ENCODE measurements at places on chromosomes 2 and 18. TPM values are rescaled to one million over a fixed set of nuclear protein-coding genes. Genes with fewer than 3 reads are reported as not detected.

DNA sequence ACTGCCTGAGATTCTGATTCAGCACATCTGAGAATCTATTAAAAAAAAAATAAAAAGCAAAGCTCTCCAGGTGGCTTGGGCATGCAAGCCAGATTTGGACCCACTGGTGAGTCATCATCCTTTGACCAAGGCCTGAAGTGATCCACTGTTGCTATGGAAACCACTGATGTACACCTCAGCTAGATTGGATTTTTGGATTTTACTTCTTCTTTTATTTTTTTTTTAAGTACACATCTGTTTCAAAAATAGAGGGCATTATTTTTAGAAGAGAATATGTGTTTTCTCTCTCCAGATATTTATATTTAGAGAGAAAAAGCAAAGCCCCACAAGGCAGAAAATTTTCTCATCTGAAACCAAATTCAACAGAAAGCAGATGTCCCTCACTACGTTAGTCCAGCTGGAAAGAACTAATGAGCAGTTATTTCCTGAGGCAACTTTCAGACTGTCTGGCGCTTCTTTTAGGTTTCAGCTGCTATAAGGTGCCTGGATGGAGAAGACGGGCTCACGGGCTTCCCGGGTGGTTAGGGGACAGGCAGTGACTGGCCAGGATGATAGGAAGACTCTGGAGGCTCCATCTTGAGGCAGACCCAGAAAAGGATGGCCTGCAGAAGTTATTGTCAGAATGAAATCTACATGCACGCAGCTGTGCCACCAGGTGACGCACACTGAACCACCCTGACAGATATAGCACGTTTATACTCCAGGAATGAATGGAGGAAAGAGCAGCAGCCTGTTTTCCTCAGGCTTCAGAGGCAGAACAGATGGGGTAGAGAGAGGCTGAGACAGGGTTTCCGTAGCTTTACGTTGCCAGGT lies 50.5 kb downstream of the MRPL35 start:
- peak; percentile 84 for DNase-seq

The CPS1 gene
- 30.4 TPM for total RNA-seq

GRCh38 chr18:48330016-48330991 lies 78.9 kb downstream of the ZBTB7C start:
- DNase-seq, result peak; percentile 84

The TMBIM1 gene
- total RNA-seq, result 70.5 TPM

The KIAA2012 gene
- total RNA-seq, result not detected

The MAP3K20 gene
- 29.8 TPM for total RNA-seq

- no peak for DNase-seq
These were observed 1.7 kb downstream of the INPP5D start for GRCh38 chr2:233061591-233062450.

The OTOS gene
- total RNA-seq, result not detected

DNA sequence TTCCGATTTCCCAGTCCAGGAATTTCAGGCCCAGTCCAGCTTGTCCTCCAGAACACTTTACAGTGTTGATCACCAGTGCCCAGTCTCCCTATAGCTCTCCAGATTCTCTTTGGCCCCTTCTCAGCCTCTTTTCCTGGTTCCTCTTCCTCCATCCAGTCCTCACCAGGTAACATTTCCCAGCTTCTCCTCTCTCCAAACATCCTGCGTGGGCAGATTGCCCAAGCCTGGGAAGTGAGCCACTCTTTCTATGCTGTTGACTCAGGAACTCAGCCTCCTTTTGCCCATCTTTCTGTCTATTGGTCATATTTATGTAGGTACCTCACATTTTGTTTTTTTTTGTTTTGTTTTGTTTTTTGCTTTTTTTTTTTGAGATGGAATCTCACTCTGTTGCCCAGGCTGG lies 109.4 kb downstream of the LYPD1 start:
- no peak for DNase-seq

DNA sequence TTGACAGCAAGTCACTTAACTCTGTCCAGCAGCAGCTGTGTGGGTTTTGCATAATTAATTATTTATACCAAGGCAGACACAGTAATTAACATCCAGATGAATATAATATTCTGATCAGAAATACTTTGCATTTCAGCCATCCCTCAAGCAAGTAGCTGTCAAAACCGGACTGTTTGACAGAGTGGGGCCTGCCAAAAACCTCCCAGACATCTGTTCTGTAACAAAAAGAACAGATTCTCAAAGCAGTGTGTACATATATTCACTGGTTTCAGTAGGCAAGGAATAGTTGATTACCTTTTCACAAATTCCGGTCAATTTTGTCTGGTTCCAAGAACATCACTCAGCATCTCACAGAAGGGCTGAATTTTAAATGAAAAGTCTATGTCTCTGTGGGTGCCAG lies 291.6 kb downstream of the CMPK2 start:
- DNase-seq, result no peak
